ENCODE measurements at places on chromosomes 6 and 20.
A peak's percentile ranks its signal among the peaks of the same experiment; 100 is the strongest.

GRCh38 chr6:10404107-10404798, 10.6 kb downstream of the TFAP2A start:
- DNase-seq = peak; percentile 86

DNA sequence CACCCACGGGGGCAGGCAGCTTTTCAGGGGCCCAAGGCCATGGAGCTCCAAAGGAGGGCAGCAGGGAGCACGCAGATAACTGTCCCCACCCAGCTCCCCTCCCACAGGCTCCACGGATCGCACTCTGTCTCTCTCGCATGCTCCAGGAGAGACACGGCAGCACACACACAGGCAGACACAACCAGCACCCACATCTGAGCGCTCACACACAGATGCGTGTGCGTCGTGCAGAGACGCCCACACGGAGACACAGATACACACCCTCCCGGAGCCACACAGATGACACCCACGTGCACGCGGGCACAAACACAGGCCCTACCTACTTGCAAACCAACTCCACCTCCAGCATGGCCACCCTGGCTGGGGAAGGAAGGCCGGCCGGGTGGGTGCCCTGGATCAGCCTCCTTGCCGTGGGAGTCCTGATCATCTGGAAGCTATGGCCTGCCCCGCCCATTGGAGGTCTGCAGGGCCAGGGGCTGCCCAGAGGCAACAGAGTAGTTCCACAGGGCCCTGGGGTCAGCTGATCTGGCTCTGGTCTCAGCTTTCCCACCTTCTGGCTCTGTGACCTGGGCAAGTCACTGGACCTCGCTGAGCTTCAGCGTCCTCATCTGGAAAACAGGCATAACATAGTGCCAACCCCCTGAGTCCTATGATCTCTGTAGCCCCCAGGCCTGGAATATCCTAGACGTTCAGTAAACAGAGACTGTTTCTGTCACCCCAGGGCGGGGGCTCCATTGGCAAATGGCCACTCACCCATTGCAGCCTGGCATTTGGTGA, 31.5 kb downstream of the AAR2 start:
- DNase-seq = no peak

DNA sequence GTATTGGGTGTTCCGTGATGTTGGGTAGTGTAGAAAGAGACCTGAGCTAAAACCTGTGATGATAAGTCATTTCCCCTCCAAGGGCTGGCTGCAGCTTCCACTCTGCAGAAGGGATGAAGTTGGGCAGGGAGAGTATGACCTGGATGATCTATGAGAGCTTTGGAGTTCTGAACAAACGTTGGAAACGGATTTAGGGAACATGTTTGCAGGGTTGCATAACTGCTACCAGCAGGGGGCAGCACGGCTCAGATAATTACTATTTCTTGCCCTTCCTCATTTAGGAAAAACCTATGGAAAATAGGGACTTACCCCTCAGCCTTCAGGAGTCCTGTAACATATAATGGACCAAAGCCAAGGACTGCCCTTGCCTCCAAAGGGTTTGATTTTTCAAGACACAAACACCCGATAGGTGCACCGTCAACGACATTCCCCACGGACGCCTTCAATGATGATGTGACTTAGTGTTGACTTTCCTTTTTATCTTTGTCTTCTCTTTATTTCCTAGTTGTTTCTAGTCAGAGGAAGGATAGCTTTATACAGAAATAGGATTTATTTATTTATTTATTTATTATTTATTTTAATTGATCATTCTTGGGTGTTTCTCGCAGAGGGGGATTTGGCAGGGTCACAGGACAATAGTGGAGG, 164.9 kb upstream of the SASH1 start:
- DNase-seq = peak; percentile 45

GRCh38 chr6:1686117-1687098, 76.7 kb downstream of the FOXC1 start:
- no peak for DNase-seq

DNA sequence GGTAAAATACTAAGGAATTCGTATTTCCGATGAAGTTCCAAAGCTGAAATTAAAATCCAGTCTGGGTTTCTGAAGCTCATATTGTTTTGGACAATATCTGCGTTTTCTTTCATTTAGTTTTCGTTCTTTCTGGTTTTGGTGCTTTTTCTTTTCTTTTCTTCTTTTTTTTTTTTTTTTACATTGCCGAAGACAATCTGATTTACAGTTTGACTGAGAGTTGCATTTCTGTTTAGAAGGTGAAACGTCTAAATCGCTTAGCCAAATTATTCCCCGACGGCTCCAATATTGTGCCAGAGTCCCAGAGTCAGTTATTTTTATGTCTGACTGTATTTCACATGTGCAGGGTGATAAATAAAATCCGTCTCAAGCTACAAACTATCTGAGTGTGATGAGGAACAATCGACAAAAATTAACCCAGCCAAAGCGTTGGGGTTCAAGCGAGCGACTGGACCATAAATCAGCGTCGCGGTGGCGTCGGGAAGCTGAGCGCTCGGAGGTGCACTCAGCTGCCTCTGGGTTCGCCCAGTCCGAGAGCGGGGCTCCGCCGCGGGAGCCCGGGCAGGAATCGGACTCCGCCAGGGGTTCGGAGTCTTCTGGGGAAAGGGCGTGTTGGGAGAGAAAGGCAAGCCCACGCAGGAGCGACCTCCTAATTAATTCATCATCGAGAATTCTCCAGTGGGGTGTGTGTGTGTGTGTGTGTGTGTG, 8.2 kb upstream of the TBX18 start:
- DNase-seq = no peak

DNA sequence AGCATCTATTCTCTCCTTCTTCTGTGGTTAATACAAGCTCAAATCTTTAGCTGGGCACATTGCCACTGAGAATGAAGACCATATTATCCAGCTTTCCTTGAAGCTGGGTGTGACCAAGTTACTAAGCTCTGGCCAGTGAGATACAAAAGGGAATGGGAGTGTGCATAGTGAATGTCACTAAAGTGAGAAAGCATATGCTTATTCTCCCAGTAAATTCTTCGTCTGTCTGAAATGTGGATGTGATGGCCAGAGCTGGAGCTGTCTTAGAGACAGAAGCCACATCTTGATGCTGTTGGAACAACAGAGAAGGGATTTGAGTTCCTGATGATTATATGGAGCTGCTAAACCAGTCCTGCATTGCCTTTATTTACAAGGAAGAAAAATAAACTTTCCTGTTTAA, 60.1 kb downstream of the SESN1 start:
- DNase-seq = no peak

GRCh38 chr6:34132486-34133185, 13.3 kb downstream of the GRM4 start:
- DNase-seq = peak; percentile 51

- DNase-seq = no peak
Measured at GRCh38 chr20:63772781-63773518, 33.4 kb downstream of the SLC2A4RG start.

- DNase-seq = no peak
Measured at GRCh38 chr6:38549180-38549579, 90.5 kb downstream of the BTBD9 start.

DNA sequence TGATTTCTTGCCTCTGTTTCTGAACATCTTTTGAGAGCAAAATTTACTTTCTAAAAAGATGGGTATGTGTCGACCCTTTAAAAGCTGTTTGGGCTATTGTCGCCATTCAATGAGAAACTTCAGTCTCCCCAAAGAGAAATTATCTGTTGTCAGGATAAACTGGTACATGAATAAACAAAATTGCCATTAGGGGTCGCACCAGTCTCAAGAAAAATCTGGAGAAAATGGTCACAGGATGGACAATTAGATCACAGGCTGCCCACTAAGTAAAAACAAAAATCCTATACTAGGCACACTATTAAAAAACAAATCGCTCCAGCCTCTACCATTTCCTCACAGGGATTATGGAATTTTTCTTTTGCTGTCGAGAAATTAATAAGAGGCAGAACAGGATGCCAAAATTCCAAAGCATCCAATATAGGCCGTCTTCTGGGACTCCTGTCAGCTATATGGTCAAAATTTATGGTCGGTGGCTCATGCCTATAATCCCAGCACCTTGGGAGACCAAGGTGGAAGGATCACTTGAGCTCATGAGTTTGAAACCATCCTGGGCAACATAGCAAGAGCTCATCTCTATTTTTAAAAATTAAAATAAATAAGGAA, 5.5 kb upstream of the HLA-E start:
- DNase-seq = no peak

DNA sequence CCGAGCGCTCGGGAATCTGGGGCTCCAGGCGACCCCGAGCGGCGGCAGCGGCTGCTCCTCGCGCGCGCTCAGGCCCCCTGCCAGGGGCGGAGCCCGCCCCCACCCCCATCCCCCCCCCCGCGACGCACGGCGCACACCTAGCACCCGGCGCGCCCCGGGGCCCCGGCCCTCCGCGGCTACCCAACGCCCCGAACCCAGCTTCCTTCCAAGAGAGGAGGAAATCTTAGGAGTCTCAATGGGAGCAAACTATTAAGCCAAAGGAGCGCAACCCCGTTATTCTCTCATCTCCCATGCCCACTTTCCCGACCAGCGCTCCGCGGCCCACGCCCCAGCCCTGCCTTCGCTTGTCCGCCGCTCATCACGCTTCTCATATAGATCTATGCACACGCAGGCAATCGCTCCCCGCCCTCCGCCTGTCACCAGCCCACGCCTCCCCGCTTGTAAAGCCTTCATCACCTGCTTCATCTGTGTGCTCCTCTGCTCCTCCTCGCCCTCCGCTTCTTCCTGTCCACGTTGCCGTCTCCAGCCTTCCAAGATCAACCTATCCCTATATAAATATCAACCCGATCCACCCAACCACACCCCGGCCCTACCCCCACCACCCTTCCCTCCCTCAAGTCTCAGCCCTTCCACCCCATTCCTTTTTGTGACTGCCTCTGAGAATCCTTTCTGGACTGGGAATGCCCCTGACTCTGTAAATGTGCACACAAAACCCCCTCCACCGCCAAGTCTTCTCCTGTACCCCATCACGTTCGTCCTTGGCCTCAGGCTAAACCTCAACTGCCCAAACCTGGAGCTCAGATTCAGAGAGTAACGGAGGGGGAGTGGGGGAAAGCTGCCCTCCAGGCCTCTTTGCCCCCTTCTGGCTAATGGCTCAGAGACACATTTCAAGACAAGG, at the start of gene DLK2:
TSS of gene DLK2 (minus strand) at position 18 of the 898 bp plus-strand sequence. CDS start 723 bp downstream, outside the sequence.
- peak; percentile 56 for DNase-seq

- no peak for DNase-seq
Measured at GRCh38 chr6:46730921-46731461, 4.2 kb downstream of the PLA2G7 start.

DNA sequence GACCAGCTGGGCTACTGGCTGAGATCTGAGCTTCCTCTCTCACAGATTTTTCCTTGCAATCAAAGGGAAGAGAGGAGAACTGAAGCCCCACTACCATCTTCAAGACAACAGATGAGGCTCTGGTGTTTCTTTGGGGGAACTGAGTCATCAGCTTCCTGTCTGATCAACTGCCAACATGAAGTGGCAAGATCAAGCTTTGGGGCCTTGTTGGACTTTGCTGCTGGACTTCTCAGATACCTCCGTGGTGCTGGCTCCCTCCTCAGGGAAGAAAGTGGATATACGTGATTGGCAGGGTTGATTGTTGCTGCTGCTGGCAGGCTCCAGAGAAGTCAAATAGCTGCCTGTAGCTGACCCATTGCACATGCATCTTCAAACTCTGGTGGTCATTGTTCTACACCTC, 3.6 kb upstream of the TOX2 start:
- no peak for DNase-seq

DNA sequence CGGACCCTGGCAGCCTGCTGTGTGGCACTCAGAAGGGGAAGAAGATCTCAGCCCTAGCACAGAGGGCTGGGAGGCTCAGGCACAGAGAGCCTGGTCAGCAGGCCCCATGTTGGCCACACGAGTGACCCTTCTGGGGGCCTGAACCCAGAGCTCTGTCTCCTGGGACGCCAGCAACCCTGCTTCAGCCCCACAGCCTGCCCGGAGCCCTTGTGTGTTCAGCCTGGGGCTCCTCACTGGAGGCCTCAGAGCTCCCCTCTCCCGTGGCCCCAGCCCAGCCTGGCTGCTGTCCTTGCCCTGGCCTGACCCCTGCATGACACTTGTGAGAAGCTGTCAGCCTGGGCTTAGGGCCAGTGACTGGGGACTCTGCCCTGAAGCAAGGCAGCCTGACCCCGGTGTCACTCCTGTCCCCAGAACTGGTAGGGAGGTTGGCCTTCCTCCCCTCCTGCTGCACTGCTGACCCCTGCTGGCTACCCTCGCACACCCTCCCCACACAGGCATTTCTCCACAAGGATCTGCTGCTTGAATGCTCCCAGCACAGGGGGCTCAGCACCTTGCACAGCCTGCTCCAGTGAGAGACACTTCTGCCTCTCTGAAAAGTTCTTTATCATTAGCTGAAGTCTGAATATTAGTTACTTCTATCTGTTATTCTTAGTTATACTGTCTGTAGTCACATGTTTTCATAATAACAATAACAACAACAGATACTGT, 15.4 kb upstream of the IP6K3 start:
- peak; percentile 62 for DNase-seq

DNA sequence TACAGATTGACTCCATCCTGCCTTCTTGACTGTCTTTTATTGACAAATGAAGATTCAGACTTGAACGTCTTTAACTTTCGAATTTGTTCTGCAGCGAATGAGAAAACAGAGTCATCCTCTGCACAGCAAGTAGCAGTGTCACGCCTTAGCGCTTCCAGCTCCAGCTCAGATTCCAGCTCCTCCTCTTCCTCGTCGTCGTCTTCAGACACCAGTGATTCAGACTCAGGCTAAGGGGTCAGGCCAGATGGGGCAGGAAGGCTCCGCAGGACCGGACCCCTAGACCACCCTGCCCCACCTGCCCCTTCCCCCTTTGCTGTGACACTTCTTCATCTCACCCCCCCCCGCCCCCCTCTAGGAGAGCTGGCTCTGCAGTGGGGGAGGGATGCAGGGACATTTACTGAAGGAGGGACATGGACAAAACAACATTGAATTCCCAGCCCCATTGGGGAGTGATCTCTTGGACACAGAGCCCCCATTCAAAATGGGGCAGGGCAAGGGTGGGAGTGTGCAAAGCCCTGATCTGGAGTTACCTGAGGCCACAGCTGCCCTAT, 12.2 kb downstream of the BRD2 start:
- no peak for DNase-seq

- no peak for DNase-seq
Measured at GRCh38 chr6:112228480-112229332, 25.7 kb downstream of the LAMA4 start.

- DNase-seq = no peak
Measured at GRCh38 chr20:20363434-20363798, 4.5 kb upstream of the INSM1 start.

DNA sequence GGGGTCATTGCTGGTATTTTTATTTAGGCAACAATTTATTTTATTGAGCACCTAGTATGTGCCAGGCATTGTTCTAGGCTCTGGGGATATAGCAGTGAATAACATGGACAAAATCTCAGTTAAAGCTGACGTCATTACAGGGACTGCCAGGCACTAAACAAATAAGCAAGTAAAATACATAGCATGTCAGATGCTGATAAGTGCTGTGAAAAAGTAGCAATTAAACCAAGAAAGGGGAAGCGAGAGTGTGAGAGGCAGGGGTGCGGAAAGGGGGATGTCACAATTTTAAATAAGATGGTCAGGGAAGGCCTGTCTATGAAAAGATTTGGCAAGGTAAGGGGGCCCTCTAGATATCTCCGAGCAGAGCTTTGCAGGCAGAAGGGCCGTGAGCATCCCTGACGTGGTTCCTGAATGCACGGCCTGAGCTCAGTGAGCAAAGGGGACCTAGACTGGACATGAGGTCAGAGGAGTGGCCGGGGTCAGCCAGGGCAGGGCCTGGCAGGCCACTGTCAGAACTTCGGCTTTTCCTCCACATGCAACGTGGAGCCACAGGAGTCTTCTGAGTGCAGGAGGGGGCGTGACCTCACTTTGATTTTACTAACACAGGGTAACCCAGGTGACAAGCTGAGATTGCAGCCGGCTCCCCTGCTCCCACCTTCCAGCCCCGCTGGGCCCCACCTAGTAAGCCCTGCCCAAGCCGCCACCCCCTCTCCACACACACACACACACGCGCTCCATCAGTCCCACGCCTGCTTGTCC, 24.2 kb upstream of the SIRPA start:
- no peak for DNase-seq
